ENCODE measurements at places on chromosomes 7 and 10.

- no peak for DNase-seq
Observed at GRCh38 chr10:19710600-19710999, 105.6 kb upstream of the PLXDC2 start.

DNA sequence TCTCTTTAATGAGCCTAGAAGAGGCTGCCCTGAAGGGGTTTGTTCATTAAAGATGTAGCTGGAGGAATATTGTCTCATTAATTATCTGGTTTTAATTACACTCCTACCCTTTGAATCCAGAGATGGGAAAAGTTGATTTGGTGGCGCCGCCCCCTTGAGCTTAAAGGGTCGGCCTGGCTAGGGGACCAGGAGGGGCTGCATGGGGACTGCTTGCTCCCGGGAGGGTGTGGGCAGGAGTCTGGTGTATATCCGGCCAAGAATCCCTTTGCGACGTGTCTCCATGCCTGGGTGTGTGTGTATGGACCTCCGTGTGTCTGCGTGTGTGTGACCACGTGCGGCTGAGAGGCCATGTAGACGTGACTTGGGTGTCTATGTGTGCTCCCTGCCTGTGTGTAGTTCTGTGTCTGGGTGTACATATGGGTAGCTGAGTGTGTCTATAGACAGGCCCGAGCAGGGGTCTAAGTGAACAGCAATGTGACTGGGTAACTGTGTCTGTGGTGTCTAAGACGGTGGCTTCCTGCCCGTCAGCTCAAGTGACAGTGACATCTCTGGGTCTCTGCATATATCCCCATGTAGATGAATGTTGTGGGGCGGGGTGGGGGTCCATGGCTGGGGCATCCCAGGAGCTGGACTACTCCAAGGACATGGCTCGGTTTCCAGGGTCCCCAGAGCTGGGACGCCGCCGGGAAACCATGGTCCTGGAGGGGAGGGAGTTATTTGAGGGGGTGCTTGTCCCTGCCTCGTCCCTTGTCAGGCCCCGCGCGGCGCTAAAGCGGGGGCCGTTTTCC, 10.7 kb downstream of the LBX1 start:
- no peak for DNase-seq

DNA sequence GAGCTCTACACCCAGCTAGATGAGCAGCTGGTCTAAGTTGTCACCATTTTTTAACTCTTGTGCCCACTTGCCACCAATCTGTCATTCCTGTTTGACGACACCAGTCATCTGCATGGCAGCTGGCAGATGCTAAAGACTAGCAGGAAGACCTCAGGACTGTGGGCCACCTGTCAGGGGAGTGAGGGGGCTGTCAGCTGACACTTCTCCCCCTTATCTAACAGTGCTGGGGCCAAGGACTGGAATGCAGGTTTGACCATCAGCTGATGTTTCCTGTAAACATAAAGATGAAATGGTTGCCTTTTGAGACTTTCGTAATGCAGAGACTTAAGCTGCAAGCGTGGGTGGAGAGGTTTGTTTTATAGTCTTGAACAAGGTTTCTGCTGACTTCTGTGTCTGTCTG, 93.5 kb downstream of the WNT2 start:
- no peak for DNase-seq

GRCh38 chr7:158281441-158281840, 306.2 kb downstream of the PTPRN2 start:
- DNase-seq: no peak

- no peak for DNase-seq
Observed at GRCh38 chr10:59085054-59085453, 91.4 kb upstream of the PHYHIPL start.

- no peak for DNase-seq
Observed at GRCh38 chr10:119652361-119652730, 1.2 kb downstream of the BAG3 start.

DNA sequence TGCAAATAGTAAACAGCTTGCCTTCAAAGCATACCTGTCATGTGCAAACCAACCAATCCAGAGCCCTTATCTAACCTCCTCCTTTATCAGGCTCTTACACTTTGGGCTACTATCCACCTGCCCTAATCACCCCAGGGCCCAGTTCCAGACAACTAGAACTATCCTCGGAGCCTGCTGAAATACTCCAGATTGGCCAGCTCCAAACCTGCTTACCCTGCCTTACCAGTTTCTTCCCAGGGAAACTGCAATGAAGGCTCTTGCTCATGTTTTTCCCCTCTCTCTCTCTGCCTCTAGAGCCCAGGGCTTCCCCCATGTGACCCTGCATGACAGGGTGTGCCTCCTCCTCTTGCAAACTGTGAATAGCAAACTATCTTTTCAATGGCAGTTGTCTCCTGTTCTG, 81.4 kb upstream of the CAPZA2 start:
- no peak for DNase-seq

DNA sequence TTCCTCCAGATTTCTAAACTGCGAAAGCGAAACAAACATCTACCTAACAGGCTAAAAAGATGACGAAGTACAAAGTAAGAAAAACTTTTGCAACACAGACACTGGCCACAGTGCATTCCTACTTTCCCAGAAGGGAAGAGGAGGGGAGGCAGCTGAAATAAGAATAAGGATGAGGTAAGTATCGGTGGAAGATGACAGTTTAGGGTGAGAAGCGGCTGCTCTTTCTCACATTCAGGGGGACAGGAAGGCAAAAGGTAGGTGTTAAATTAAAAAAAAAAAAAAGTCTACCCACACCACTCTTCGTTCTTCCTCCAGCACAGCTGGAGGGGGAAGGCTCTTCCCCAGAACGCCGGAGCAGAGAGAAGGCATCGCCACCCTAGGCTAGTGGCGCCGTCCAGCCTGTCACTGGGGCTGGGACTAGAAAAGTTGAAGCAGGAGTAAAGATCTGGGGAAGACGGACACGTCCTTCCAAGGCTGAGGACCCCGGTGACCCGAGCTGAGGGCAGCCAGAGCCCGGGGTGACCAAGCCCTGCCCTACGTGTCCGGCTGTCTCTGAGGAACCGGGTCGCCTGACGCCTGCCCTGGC, 846 bp downstream of the DNAJC1 start:
- no peak for DNase-seq

DNA sequence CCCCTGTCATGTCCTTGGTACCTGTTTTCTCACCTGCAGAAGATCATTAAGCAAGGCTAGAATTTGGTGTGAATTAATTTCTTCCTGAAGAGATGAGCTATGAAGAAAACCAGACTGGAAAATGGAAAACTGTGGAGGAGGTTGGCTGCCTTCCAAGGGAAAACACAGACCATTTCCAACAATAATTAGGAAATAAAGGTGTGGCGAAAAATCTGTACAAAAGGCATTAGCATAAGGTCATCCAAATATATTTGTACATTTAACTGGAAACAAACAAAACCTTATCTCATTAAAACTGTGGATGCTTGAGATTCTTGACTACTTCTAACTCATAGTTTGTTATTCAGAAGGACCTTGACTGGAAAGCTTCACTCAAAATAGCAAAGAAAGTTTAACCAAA, 1.7 kb downstream of the STN1 start:
- DNase-seq: no peak

- no peak for DNase-seq
Observed at GRCh38 chr7:105860793-105861192, 15.6 kb downstream of the ATXN7L1 start.

GRCh38 chr7:141551782-141552181, 572 bp downstream of the AGK start:
- DNase-seq: no peak

GRCh38 chr10:86263209-86263608, 103.4 kb downstream of the GRID1 start:
- no peak for DNase-seq

DNA sequence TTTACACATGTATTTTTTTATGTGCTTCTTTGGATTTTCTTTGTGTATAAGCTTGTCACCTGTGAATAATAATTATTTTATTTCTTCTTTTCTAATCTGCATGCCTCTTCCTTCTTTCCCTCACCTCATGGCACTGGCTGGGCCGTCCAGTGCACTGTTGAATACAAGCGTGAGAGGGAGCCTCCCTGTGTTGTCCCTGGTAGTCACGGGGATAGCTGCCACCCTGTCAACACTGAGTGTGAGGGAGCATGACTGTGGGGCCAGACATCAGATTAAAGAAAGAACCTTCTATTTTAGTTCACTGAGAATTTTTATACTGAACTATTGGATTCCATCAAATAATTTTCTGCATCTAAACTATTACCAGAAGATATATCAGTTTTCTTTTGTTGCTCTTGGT, 187.9 kb downstream of the CDC14C start:
- no peak for DNase-seq

Data from globus pallidus (tissue), 1 donor.